Articular chondrocyte of knee joint (primary cell): ENCODE measurements at places on chromosomes 3 and 15. TPM values are rescaled to one million over a fixed set of nuclear protein-coding genes. Genes with fewer than 3 reads are reported as not detected.

The LDHAL6B gene
- total RNA-seq, result not detected in 2 replicates

The SAMD7 gene
- not detected in 2 replicates for total RNA-seq

The MEIS2 gene
- total RNA-seq, result 13.9 and 15.8 TPM in 2 replicates

The PIGZ gene
- 5.2 and 5.6 TPM in 2 replicates for total RNA-seq

The C3orf22 gene
- total RNA-seq, result not detected in 2 replicates

The SAXO2 gene
- total RNA-seq, result 1.0 and 1.9 TPM in 2 replicates

The GHRL gene
- total RNA-seq, result 0.52 TPM in 1 of 2 replicates, not detected in the other

The EIF1B gene
- 24.4 and 25.7 TPM in 2 replicates for total RNA-seq

The SPESP1 gene
- total RNA-seq, result 0.97 and 5.4 TPM in 2 replicates

The PSMA4 gene
- 243 and 269 TPM in 2 replicates for total RNA-seq

The GABRR3 gene
- total RNA-seq, result not detected in 2 replicates

The BCL6 gene
- total RNA-seq, result 49.7 and 60.5 TPM in 2 replicates

The CCDC174 gene
- total RNA-seq, result 17.4 and 22.7 TPM in 2 replicates
